SJSA1 (cell line): ENCODE measurements at places on chromosomes 1 and 21. TPM values are rescaled to one million over a fixed set of nuclear protein-coding genes. Genes with fewer than 3 reads are reported as not detected.

Gene MTOR
- total RNA-seq = 40.4 and 51.2 TPM in 2 replicates

Gene TRIM63
- not detected in 2 replicates for total RNA-seq

Gene MIGA1
- 13.0 and 13.2 TPM in 2 replicates for total RNA-seq

Gene MIA3
- 30.7 and 53.3 TPM in 2 replicates for total RNA-seq

DNA sequence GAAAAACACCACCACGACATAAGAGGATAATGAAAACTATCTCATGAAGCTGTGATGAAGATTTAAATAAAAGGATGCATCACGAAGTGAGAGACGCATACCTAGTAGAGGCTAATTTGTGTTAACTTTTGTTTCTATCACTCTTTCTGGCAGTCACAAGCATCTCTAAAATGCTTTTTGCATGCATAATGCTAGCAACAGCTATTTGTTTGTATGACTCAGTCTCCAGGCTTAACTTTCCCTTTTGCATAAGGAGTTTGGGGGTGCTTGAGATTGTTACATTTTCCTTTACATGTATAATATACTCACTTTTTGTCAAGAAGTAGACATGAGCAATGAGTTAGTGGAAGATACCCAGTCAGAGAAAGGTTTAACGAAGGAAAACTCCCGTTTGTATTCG is 385.4 kb downstream of the DISC1 start:
- DNase-seq = no peak

DNA sequence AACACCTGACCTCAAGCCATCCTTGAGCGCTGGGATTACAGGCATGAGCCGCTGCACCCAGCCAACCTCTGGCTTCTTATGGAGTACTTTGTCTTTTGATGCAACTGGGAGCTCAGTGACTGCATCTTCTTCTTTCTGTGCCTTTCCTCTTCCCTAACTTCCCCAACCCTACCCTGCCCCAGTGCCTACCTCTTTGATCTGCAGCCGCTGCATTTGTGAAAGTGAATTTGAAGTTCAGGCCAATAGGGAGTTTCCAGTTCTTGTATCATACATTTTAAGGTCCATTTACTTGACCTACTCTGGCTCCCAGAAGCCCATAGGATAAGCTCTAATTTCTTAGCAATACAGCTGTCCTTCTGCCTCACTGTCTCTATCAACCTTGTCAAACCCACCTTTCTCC is 52.2 kb downstream of the KCNC4 start:
- DNase-seq = no peak

DNA sequence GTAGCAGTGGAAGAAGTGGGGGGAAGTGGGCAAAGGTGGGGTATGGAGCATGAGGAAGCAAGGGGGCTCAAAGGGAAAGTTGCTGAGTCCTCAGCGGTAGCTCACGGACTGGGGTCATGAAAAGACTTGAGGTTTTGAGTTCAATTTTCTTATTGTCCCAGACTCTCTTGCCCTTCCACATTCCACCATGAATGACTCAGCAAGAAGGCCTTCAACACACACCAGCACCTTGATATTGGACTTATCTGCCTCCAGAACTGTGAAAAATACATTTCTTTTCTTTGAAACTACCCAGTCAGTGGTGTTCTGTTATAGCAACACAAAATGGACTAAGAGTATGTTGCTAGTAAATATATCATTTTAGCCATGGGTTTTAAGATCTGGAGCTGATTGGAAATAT is 17.3 kb upstream of the RHBDL2 start:
- DNase-seq = no peak

DNA sequence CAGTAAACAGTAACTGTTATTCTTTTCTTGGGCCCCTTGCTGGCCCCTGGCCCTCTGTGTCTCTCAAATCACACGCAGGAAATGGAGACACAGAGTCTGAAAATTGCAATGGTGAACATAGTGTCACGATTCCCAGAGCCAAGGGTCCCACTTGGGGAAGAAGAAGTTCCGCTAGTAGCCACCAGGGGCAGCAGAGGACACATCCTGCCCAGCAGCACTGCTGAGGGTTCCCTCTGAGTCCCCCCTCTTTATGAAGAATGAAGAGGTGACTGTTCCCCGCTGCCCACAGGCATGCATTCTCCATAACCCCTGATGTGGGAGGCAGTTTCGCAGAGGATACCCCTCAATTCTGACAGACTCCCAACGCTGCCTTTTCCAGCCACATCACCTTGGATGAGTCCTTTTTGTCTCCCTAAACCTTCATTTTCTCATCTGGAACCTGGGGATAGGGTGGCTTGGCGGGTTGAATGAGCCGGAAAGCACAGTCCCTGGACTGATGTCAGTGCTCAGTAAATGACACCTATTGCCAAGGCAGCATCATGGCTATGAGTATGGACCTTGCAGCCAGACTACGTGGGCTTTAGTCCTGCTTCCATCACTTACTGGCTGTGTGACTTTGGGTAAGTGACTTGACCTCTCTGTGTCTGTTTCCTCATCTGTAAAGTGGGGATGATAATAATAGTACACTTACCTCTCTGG is 238.0 kb upstream of the TMEM51 start:
- peak; percentile 62 for DNase-seq

- peak; percentile 40 for DNase-seq
Measured at GRCh38 chr1:20402585-20403422, 83.2 kb downstream of the CAMK2N1 start.

Gene LGR6
- not detected in 2 replicates for total RNA-seq

Gene IRF6
- total RNA-seq = not detected in 2 replicates

- DNase-seq = no peak
Measured at GRCh38 chr21:35923971-35924370, 136.4 kb downstream of the SETD4 start.

Gene ZNF670
- 3.1 and 5.2 TPM in 2 replicates for total RNA-seq

DNA sequence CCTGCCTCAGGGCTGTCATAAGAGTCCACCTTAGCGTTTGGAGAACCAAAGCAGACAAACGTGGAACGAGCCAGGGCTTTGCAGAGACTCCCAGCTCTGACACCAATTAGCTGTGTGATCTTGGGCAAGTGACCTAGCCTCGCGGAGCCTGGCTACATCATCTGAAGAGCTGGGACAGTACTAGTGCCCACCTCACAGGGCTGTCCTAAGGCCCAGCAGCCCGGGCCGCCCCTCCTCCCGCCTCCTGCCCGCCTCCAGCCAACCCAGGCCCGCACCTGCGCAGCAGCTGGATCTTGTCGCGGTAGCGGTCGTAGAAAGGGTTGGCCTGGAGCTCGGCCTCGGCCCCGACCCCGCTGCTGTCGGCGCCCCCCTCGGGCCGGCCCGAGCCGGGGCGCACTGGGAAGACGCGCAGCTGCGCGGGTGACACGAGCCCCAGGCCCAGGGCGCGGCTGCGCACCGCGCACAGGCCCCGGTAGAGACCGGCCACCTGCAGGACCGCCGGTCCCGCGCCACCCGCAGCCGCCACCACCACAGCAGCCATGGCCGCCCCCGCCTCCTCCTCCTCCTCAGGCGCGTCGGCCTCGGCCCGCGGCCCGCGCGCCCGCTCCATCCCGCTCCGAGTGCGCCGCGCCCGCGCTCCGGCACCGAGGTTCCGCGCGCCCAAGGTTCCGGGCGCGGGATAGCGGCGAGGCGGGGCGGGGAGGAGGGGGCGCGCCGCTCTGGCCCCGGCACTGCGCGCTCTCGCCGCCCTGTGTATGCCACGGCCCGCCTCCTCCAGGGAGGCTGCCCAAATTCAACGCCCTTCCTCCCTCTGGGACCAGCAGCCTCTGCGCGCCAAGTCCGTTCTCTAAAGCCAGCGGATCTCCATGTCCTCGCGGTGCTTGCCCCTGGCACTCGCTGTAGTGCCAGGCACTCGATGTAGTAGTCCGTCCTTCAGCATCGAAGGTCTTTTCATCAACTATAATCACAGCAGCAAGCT is at the start of gene ATPAF1:
Gene ATPAF1 (minus strand): TSS at position 583 of the 979 bp plus-strand sequence. CDS start 42 bp downstream, at position 541.
- DNase-seq = peak; percentile 69

DNA sequence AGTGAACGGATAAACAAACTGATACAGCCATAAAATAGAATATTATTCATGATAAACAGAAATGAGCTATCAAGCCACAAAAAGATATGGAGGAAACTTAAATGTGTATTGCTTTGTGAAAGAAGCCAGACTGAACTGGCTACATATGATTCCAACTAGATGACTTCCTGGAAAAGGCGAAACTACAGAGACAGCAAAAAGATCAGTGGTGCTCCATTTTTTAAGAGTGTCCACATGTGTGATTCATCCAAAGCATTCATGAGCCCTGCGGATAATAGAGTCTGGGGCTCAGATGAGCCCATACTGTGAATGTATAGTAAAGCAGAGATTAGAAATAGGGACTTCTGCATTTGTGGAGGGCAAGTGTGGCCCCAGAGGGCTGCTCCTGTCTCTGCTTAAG is 7.8 kb upstream of the TMEM222 start:
- DNase-seq = no peak

GRCh38 chr1:27656157-27656893 is 15.7 kb downstream of the IFI6 start:
- no peak for DNase-seq

GRCh38 chr1:235923466-235924021 is 56.8 kb upstream of the LYST start:
- DNase-seq = no peak

GRCh38 chr1:18300376-18300775 is 180.4 kb upstream of the KLHDC7A start:
- no peak for DNase-seq

Gene TNFAIP8L2
- total RNA-seq = not detected in 2 replicates

Gene RCSD1
- 1.3 and 2.3 TPM in 2 replicates for total RNA-seq

Gene GSTM3
- total RNA-seq = 223 and 305 TPM in 2 replicates

GRCh38 chr1:245197911-245198379 is 43.2 kb downstream of the KIF26B start:
- DNase-seq = no peak

Gene CLIC6
- total RNA-seq = not detected in 2 replicates

DNA sequence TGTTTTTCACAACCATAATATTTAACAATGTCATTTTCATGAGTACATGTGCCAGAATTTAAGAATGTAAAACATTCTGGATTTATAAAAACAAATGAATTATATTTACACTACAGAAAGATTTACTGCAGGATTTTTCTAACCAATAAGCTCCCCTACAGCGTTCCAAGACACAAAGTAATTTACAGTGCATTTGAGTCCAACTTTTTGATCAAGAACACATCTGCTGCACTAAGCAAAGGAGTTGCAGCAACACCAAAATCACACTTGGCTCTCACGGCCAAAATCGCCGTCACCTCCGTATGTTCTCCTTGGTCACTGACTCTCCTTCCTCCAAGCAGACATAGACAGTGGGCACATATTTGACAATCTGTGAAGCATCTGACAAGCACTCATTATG is 7.7 kb downstream of the VPS26C start:
- no peak for DNase-seq

DNA sequence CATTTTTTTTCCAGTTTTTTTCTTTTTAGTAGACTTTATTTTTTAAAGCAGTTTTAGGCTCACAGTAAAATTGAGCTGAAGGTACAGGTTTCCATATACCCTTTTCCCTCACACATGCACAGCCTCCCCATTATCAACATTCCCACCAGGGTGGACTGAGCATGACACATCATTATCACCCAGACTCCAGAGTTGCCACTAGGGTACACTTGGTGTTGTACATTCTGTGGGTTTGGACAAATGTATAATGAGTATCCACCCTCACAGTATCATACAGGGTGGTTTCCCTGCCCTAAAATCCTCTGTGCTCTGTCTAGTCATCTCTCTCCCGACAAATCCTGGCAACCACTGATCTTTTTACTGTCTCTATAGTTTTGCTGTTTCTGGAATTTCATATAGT is 3.0 kb upstream of the AIM2 start:
- no peak for DNase-seq

- peak; percentile 59 for DNase-seq
Measured at GRCh38 chr1:193111641-193112090, 6.5 kb upstream of the GLRX2 start.

GRCh38 chr1:155504207-155504606 is 58.4 kb downstream of the ASH1L start:
- no peak for DNase-seq
